Activated CD4-positive, alpha-beta T cell treated with anti-CD3 and anti-CD28 coated beads, Interleukin-2, amount 50 U/mL, for 24 hours (primary cell): ENCODE measurements at places on chromosomes 7 and 10.

DNA sequence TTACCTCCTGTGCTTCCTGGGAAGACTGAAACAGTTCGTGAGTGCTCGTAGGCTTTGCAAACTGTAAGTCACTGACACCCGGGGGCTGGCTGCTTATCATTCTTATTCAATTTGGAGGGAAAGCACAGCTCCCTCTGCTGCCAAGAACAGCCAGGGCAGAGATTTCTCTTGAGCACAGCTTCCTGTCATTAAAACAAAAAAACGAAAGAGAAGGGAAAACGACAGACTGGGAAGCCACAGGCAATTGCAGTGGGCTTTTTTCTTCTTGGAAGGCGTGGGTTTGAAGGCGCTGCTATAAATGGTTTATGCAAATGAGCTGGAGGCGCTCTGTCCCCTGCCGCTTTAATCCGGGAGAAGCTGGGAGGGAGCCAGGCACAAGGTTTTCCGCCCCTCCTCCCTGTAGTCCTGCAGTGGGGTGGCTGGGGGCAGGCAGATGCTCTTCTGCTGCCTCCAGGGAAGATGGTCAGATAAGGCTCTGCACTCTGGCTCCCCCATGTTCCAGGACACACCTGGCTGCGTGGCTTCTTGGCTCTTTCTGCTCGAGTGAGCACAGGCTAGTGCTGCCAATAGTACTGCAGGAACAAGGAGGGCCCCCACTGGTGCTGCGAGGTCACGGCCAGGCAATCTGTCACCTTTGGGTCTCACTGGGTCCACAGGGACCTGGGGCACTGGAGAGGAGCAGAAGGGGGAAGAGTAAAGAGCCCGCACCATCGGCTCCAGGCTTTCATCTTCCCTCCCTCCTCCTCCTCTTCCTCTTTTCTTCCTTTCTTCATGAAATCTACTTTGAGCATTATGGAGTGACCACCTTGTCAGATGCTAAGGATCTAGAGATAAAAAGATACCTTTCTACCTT lies 49.5 kb downstream of the NEURL1 start:
- no peak for DNase-seq

DNA sequence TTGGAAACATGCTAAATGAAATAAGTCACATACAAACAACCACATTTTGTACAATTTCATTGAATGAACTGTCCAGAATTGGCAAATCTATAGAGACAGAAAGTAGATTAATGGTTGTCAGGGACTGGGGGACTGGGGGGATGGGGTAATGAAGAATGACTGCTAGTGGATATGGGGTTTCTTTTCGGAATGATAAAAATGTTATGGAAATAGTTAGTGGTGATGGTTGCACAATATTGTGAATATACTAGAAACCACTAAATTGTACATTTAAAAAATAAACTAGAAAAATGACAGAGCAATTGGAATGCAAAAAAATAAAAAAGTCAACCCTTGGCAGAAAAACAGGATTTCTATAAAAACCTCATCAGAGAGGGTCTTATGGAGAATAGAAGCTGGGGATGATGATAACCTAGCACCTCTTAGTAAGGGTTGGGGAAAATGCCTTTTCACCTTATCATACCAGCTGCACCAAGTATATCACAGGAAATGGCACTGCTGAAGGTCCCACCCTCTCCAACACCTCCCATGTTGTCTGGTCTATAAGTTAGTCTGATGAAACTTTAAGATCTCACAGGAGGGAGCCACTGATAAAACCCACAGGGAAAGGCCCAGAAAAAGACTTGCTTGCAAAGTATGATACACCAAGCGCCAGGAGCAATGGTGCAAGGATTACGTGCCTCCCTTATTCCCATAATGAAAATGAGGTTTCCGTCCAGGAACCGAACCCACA lies 23.1 kb upstream of the JAZF1 start:
- DNase-seq: no peak

DNA sequence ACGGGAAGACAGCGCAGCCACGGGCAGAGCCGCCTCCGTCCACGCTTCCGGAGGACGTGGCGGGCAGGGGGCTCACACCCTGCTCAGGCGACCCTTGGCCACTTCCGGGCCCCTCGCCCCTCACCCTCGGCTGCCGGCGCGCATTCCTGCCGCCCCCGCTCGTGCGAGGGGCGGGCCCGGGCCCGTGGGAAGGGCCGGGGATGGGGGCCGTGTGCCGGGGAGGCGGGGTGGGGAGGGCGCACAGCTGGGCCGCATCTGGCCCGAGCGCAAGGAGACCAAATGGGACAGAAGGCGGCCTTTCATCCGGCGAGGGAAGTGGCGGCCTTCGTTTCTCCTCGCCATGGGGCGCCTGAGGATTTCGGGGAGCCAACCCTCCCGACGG lies 846 bp upstream of the LFNG start:
- DNase-seq: no peak

DNA sequence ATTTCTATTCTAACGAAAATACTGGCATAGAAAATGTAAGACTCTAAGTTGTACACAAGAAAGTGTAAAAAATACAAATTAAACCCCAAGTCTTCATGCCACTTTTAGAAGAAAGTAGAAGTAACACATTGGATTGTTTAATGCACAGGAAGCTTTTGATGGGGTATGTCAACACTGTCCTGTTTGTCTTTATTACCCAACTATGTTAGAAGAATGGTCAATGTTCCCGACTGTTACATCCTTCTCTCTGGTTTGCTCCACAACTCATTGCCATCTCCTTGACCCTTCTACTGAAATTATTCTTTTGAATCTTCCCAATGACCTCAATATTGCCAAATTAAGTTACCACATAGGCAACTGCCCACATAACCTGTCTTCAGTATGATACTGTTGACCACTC lies 35.8 kb downstream of the COL28A1 start:
- no peak for DNase-seq

DNA sequence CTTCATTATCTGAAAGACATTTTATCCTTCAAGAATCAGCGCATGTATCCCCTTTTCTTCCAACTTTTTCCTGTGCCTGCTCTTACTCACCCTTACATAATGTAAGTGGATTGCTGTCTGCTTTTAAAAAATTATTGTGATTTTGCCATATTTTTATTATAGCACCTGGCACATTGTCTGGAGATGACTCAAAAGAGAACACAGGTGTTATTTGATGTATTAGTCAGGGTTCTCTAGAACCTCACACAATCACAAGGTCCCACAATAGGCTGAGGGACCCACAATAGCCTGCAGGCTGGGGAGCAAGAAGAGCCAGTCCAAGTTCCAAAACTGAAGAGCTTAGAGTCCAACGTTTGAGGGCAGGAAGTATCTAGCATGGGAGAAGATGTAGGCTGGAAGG lies 390.0 kb downstream of the EXOC4 start:
- DNase-seq: no peak
